ENCODE measurements at places on chromosomes 11 and 22.

GRCh38 chr22:50252082-50253045 lies 1.3 kb upstream of the HDAC10 start:
- DNase-seq = peak; percentile 68

DNA sequence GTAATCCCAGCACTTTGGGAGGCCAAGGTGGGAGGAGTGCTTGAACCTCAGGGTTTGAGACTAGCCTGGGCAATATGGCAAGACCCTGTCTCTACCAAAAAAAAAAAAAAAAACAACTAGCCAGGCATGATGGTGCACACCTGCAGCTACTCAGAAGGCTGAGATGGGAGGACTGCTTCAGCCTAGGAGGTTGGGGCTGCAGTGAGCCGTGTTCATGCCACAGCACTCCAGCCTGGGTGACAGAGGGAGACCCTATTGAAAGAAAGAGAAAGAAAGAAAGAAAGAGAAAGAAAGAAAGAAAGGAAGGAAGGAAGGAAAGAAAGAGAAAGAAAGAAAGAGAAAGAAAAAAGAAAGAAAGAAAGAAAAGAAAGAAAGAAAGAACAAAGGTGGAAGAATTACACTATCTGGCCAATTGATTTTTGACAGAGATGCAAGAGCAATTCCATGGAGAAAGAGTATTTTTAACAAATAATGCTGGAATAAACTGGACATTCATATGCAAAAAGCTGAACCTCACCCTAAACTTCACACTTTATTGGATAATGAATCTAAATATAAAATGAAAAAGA lies 33.9 kb upstream of the SLC25A1 start:
- no peak for DNase-seq

- DNase-seq = no peak
Observed at GRCh38 chr11:129613071-129613470, 202.6 kb upstream of the TMEM45B start.

DNA sequence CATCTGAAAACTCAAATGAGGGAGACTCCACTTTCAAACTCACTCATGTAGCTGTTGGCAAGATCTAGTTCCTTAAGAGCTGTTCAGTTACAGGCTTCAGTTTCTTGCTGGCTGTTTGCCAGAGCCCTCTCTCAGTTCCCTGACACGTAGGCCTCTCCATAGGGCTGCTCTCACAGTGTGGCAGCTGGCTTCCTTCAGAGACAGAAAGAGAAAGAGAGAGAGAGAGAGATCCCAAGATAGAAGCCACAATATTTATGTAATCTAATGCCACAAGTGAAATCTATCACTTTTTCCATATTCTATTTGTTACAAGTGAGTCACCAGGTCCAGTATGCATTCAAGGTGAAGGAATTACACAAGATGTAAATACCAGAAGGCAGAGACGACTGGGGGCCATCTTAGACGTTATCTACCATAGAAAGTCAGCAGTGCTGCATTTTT lies 168.8 kb downstream of the RCN1 start:
- no peak for DNase-seq

DNA sequence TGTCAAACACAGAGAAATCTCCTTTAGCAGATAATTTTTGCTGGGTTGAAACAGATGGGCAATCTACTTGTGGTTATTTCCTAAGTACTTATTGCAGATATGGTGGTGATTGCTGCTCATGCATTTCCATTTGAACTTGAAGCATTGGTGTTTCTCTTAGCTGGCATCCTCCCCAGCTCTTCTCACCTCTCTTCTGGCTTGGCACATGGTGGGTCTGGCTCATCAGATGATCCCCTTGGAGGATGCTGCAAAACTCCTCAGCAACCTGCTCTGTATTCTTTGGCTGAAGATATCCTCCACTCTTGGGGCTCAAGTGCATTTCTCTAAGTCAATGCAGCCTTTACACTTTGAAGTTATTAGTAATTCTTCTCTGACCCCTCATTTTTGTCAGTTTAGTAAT lies 87.3 kb upstream of the MYO18B start:
- no peak for DNase-seq

GRCh38 chr22:50569041-50569459 lies 6.3 kb upstream of the SYCE3 start:
- no peak for DNase-seq

DNA sequence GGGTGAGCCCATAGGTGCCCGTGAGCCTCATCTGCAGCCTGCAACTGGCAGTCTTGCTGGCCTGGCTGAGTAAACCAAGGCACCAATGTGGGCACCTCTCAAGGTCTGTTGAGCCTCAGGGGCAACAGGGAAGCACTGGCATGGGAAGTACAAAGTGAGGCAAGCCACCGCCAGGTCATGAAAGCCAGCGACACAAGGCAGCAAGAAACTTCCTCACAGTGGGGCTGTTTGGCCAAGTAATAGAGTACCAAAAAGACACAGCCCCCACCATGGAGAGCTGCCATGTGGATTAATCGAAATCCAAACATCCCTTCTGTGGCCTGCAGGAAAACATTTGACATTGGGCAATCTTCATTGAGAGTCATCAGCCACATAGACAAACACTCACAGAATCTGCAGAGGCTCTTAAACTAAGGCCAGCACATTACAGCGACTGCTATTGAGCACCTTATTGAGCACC lies 43.6 kb upstream of the FIBIN start:
- no peak for DNase-seq

DNA sequence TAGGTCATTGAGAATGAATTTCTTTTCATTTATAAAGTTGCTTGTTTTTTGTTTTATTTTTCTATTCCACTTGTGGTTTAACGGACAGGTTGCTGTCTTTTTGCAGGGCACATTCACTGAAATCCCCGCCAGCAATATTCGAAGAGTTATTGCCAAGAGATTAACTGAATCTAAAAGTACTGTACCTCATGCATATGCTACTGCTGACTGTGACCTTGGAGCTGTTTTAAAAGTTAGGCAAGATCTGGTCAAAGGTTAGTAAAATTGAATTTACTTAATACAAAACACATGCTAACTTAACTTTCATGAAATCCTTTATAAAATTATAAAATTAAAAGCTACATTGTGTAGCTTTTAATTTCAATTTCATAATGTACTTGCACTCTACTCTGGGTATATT lies 53.6 kb downstream of the PDHX start:
- no peak for DNase-seq

GRCh38 chr11:115060840-115061239 lies 382.5 kb downstream of the NXPE2 start:
- DNase-seq = no peak

DNA sequence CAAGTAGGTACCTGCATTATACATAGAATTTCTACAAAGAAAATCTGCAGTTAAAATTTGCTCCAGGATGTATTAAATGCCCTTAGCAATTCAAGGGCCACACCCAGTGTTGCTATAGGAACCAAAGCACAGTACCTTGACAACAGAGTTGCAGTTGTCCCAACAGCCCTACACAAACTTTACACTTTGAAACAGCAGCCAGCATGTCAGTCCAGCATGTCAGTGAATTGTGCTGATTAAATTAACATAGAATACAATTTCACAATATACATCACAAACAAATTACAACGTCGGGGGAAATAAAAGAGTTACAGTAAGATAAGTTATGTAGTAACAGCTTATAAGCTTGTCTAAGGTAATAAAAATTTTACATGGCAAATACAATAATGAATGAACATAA lies 389.2 kb downstream of the SOX6 start:
- DNase-seq = no peak

- no peak for DNase-seq
Observed at GRCh38 chr11:93089474-93090102, 108.2 kb downstream of the SLC36A4 start.

DNA sequence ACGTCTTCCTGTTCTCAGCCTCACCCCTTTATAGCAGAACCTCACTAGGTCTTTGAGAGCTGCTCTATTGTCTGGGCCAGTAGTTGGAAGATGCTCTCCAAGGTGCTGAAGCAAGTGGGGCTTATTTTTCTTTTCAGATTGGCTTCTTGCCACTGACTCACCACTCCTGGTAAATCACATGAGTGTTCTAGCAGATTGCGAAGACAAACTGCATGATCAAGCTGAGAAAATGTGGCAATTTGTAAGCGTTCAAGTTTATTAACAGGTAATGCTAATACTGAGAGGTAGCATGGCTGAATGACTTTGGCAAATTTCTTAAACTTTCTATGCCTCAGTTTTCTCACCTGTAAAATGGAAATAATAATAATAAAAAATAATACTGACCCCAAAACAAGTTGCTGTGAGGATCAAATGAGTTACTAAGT lies 59.2 kb downstream of the CACNG2 start:
- DNase-seq = no peak

DNA sequence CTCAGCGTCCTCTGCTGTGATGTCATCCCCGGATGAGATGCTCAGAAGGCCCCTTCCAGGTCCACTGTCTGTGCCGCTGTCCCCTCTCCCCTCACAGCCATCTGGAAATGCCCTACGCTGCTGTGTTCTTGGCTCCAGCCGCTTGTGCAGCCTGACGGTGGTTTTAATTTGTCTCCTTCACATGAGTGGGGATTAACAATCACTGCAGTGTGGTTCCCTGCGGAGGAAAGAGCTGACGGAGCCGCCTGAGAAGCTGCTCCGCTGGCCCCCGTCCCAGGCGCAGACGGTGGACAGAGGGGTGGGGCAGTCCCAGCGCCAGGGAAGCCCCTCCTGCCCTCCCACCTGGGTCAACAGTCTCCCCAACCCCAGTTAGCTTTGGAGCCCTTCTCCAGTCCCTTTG lies 67.5 kb upstream of the PHF21B start:
- no peak for DNase-seq

DNA sequence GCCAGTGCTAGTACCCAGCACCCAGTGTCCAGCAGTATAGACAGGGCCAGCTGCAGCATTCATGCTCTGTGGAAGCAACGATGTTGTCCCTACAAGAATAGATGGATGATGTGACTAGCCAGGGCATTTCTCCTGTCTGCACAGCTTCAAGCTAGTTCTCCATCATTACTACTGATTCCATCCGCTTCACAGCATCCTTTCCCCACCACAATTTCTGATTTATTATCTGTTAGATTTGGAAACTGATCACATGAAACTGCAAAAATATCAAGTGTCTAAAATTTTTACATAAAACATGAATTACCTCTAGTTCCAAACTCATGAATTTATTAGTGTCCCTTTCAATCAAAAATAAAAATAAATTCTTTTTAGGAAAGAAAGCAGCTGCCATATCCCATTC lies 138.9 kb upstream of the POU2AF2 start:
- DNase-seq = no peak

- DNase-seq = no peak
Observed at GRCh38 chr11:112156956-112157766, 6.7 kb downstream of the IL18 start.

- DNase-seq = no peak
Observed at GRCh38 chr11:117110294-117110950, 12.2 kb upstream of the SIK3 start.

- DNase-seq = peak; percentile 6
Observed at GRCh38 chr22:28883917-28884746, 760 bp downstream of the ZNRF3 start.

DNA sequence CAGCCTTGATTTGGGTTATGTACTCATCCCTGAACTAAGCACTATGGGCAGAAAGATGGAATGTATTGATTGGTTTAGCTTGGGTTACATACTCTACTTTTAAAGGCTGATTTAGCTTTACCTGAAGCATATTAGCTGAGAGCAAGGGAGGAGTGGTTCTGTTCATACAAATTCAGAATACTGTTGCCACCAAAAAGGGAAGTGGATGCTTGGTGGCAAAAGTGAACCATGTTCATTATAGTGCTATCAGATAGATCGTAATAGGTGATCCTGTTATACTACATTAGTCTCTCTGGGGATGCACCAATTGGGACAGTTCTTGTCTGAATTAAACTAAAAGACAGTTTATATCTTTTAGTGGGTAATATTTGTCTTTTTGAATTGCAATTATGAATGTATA lies 44.5 kb upstream of the RRM1 start:
- DNase-seq = no peak

DNA sequence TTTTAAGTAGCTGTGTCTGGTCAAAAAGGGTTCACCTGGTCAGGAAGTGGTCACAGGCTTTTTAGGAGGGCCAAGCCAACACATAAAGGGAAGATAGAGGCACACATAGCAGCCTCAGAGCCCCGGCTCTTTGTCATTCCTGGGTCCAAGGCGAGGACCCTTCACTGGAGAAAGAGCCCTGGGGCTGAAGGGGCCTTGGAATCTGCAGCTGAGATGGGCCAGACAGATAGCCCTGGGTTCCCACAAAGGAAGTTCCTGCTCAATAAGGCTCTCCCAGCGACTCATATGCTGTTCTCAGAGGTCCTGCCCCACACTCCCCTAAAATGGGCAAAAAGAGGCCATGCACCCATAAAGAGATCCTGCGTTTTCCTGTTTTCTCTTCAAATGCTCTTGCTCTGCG lies 77.7 kb downstream of the LINC01488 start:
- DNase-seq = no peak

DNA sequence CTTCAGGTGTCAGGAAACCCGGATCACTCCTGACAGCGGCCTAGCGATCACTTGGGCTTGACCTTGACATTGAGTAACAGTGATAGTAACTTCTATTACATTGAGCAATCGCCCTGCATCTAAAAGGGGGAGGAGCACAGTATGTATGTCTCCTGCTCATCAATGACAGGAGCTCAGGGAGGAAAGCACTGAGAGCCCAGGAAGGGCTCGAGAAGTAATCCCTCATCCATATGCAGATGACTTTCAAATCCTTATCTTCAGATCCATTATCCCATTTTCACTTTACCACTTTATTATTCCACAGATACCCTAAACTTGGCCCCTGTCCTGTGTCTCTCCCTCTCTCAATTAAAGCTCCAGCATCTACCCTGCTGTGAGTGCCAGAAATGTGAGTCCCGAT lies 47.8 kb downstream of the ABTB2 start:
- no peak for DNase-seq

DNA sequence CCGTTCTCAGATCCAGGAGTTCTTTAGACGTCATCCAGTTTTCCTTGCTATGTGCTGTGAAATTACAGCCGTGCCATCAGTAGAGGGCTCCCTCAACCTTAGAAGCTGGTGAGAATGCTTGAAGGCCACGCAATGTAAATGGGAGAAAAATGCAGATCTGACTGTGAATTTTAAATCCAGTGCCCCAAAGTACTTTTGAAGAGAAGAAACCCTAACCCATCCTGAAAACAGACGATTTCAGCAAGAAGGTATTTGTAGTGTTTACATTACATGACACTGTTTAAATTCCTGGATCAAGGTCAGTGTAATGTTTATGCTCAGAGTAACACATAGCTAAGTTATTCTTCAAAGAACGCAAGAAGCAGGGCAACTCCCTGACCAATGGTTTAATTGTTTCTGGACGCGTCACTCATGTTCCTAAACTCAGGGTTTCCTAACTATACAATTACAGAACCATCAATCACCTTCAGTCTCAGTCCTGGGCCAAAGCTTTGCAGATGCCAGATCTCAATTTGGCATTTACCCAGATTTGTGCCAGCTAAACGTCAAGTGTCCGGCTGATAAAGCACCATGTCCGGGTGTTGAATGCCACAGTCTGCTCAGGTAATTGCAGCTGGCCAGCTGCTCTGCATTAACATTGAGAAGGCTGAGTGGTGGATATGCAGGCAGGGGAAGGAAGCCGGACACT lies 38.2 kb downstream of the ADAMTS8 start:
- DNase-seq = no peak

- DNase-seq = no peak
Observed at GRCh38 chr11:64566042-64566914, 24.7 kb upstream of the SLC22A12 start.
